Pericardium fibroblast (primary cell): ENCODE measurements at places on chromosomes 3 and 15. TPM values are rescaled to one million over a fixed set of nuclear protein-coding genes. Genes with fewer than 3 reads are reported as not detected.

The FOXB1 gene
- not detected in 2 replicates for total RNA-seq

The LRCH3 gene
- total RNA-seq, result 16.0 and 18.8 TPM in 2 replicates

The PAQR5 gene
- 0.17 and 1.3 TPM in 2 replicates for total RNA-seq

The AADAC gene
- total RNA-seq, result 3.3 and 11.8 TPM in 2 replicates

The FEZF2 gene
- not detected in 2 replicates for total RNA-seq

The SEMA3B gene
- 10.6 and 16.0 TPM in 2 replicates for total RNA-seq

The ZPLD1 gene
- total RNA-seq, result not detected in 2 replicates

The SLC41A3 gene
- total RNA-seq, result 31.4 and 46.1 TPM in 2 replicates

The ZBED2 gene
- under 0.01 TPM in 1 of 2 replicates, not detected in the other for total RNA-seq

The ATP13A4 gene
- total RNA-seq, result 0.35 TPM in 1 of 2 replicates, not detected in the other

The STRA6 gene
- 2.0 and 3.5 TPM in 2 replicates for total RNA-seq

The GJD2 gene
- not detected in 2 replicates for total RNA-seq

The TGM5 gene
- total RNA-seq, result not detected in 2 replicates

The RHOV gene
- total RNA-seq, result not detected in 2 replicates

The ECE2 gene
- not detected in 2 replicates for total RNA-seq

The UBA3 gene
- 41.1 and 42.2 TPM in 2 replicates for total RNA-seq

The FBLN2 gene
- 446 and 664 TPM in 2 replicates for total RNA-seq

The CCR2 gene
- not detected in 2 replicates for total RNA-seq

The ISLR gene
- 185 and 199 TPM in 2 replicates for total RNA-seq

The C3orf52 gene
- total RNA-seq, result 1.3 and 2.9 TPM in 2 replicates

The SPATA12 gene
- total RNA-seq, result not detected in 2 replicates

The AHSG gene
- not detected in 2 replicates for total RNA-seq

The CD96 gene
- 0.12 TPM in 1 of 2 replicates, not detected in the other for total RNA-seq

The GPR87 gene
- not detected in 2 replicates for total RNA-seq

The ARPIN gene
- total RNA-seq, result 9.8 and 14.0 TPM in 2 replicates

The LXN gene
- total RNA-seq, result 20.8 and 68.0 TPM in 2 replicates

The PPP1R14D gene
- total RNA-seq, result not detected in 2 replicates

The MESP1 gene
- 0.23 and 0.26 TPM in 2 replicates for total RNA-seq

The MAGEF1 gene
- 21.0 and 21.6 TPM in 2 replicates for total RNA-seq
